Stimulated activated CD4-positive, alpha-beta T cell treated with anti-CD3 and anti-CD28 coated beads, Interleukin-4, amount 100 ng/mL, for 48 hours (primary cell): ENCODE measurements at places on chromosomes 3 and 15.

DNA sequence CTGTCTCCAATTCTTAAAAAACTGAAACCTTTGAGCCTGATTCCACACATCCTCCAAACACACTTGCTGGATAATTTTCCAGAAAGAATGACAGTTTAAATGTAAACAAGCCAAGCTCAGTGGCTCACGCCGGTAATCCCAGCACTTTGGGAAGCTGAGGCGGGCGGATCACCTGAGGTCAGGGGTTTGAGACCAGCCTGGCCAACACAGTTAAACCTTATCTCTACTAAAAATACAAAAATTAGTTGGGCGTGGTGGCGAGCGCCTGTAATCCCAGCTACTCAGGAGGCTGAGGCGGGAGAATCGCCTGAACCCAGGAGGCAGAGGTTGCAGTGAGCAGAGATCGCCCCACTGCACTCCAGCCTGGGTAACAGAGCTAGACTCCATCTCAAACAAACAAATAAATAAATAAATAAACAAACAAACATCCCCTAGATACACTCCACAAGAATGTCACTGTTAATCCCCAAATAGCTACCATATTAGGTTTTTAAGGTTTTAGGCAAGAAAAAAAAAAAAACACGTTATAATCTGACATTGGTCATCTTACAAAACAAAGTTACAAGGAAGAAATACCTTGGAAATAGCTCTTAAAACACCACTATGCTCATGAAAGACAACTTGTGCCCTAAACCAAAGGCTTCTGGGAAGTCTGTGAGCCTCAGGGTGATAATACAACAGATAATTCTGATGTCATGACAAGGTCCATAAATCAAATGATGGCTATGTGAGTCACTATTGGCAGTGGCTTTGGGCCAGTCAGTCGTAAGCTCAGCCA, 13.2 kb downstream of the TNIK start:
- DNase-seq = no peak

DNA sequence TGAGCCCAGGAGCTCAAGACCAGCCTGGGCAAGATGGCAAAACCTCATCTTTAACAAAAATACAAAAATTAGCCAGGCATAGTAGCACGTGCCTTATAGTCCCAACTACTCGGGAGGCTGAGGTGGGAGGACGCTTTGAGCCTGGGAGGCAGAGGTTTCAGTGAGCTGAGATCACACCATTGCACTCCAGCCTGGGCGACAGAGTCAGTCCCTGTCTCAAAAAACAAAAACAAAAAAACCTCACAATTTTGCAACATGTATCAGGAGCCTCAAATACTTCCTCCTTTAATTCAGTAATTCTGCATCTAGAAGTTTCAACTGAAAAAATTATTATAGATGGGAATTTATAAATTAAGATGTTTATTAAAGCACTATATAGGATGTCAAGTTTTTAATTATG, 1.1 kb downstream of the MRPL47 start:
- no peak for DNase-seq

GRCh38 chr3:14418296-14419250, 16.2 kb downstream of the SLC6A6 start:
- DNase-seq = no peak

GRCh38 chr3:16137044-16137443, 37.4 kb upstream of the GALNT15 start:
- DNase-seq = no peak

DNA sequence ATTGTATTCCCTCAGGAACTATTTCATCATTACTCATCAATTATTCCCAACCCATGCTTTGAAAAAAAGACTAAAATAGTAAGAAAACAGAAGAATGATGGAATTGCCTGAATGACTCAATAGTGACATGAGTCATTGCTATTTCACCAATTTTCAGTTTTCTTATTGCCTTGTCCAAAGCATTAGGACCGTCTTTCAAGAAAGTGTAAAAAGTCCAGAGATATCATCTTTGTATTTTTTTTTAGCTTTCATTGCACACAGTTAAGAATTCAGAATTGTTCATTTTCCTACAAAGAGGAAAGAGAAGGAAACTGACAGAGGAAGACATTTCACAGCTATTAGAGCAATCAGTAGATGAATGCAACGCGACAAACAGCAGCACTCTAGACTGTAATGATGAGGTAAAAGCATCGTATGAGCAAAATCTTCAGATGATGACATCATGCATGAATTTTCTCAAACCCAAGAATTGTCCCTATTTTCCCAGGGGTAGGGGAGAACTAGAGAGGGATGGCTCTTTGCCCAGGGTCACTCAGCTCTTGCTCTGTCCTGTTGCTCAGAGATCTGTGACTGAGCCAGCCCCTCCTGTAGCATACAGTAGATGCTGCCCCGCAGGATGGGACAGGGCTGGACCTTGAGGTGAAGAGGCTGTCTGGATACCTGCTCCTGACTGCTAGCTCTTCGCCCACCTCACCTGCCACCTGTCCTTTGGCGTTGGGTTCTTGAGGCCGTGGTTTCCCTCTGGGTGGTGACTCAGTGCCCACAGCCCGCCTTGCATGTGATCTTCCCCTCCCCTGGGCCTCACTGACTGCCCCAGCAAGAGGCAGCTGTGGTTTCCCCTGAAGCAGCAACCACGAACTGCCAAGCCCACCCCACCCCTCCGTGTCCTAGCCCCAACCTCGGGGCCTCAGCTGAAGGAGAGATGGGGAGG, 84.8 kb downstream of the PPCDC start:
- peak; percentile 52 for DNase-seq

GRCh38 chr3:122272879-122273278, 52.2 kb upstream of the CSTA start:
- no peak for DNase-seq

DNA sequence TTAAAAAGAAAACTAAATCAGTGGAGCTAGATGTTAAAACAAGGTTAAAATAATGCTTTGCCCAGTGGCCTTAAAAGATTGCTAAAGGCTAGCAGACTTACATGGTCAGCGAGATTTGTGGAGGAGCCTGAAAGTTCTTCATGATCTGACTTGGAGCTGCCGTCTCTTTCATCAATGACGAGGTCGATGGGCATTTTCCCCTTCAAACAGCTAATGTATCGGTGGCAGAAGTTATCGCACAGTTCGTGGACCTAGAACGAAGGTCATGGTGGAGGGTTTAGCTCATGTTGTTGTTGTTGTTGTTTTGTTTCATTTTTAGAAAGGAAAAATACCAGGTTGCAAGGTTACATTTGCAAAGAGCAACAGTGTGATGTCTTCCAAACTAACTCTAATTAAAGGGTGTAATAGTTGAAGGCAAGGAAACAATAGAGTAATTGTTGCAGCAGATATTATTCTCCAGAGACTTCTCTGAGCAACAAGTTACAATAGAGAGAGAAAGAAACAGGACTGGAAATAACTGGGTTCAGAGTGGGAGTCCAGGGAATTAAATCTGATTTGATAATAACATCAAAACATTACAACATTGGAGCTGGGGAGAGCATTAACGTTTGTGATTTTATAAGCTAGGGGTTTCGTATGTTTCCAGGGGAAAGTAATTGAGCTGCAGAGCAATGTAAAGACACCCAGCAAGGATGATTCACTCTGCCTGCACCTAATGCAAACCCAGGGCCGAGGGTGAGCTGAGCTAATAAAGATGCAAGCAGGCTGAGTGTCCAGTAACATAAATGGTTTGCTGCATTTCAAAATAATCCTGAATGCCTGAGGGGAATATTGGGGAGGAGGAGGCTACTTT, 6.6 kb downstream of the MEIS2 start:
- DNase-seq = no peak

- no peak for DNase-seq
Observed at GRCh38 chr15:35302334-35302733, 217.2 kb upstream of the NANOGP8 start.

GRCh38 chr15:78906316-78906620, 33.6 kb downstream of the MORF4L1 start:
- DNase-seq = no peak

- DNase-seq = no peak
Observed at GRCh38 chr3:122081543-122082247, 26.5 kb downstream of the CD86 start.

DNA sequence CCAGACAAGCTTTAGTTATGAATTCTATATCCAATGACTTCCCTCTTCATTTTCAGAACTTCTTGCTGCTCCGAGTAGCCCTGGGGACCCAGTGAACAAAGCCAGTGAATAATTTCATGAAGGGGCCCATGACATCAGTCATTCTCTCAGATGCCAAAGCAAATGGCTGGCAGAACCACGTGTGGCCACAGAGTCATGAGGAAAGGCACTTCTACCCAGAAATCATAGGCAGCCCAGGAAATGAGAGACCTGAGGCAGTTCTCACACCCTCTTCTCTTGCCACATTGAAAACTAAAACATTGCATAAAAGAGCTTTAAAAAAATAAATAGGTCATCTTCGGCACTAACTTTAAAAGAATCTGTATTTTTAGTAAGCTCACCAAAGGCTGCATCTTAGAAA, 4.3 kb upstream of the UACA start:
- DNase-seq = no peak

GRCh38 chr15:100235030-100235617, 106.7 kb downstream of the ADAMTS17 start:
- DNase-seq = no peak

DNA sequence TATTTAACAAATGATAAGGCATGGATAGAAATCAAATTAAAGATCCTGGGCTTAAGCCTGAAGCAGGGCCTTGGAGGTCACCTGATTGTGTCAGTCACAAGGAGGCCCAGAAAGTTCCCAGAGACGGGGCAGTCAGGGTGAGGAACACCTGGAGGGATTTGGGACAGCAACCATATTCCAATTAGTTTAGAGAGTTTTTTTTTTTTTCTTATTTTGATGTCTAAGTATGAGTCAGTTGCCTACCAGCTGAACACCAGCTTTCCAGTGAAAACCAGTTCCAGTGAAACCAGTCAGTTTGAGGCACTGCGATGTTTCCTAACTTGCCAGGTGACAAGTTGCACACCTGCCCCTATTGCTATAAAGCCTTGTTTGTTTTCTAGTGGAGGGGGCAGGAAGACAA, 350.7 kb upstream of the AZI2 start:
- DNase-seq = no peak

- DNase-seq = no peak
Observed at GRCh38 chr3:32155117-32155516, 48.7 kb downstream of the GPD1L start.

GRCh38 chr3:198109883-198110282, 149.9 kb downstream of the LMLN start:
- no peak for DNase-seq

- no peak for DNase-seq
Observed at GRCh38 chr3:30435861-30436331, 170.5 kb upstream of the TGFBR2 start.

GRCh38 chr3:196942915-196943277, 568 bp upstream of the NCBP2 start:
- no peak for DNase-seq

- no peak for DNase-seq
Observed at GRCh38 chr3:158103081-158103886, 2.9 kb downstream of the SHOX2 start.

DNA sequence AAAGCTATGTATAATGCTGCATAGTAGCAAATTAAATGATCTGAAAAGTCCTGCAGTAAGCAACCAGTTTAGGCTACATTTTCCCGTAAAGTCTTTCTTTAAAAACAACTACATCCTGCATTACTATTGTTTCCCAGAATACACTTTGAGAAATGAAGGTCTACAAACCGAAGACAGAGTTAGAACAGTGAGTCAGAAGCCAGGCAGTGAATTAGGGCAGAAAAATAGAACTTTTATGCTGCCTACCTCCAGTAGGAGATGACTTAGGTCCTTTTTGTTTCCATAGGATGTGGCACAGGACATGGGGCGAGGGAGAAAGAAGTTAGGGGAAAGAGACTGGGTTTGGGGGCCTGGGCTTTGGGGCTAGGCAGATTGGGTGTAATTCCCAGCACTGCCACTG, 127.3 kb downstream of the PPM1L start:
- DNase-seq = no peak

DNA sequence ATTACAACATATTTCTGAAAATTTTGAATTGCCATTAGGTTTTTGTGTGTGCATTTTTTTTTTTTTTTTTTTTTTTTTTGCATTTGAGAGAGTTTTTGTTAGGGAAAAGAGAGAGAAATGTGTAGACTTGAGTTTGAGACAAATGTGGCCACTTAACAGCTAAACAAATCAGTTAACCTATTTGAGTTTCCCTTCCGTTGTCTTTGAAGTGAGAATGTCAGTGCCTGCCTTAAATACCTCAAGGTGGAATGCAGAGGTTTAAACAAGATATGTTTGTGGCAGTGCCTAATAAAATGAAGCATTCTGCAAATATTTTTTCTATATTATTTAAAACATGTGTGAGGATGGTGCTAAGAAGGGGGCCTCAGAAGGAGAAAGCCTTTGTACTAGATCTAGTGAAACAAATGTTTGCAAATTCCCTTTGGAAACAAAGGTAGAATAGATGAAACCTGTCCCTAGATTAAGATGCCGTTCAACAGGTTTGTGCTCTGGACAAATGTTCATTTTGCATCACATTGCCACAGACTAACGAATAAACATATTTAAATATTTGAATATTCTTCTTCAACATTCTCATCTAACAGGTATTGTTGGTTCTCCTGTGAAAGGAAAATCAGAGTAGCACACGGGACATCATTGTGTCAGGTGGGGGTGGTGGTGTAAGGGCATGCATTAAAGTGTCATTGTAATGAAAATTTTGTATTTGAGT, 80.7 kb downstream of the SATB1 start:
- no peak for DNase-seq

- DNase-seq = no peak
Observed at GRCh38 chr3:124602980-124603627, 127.1 kb upstream of the UMPS start.

GRCh38 chr3:185737740-185738680, 86.8 kb downstream of the IGF2BP2 start:
- no peak for DNase-seq

DNA sequence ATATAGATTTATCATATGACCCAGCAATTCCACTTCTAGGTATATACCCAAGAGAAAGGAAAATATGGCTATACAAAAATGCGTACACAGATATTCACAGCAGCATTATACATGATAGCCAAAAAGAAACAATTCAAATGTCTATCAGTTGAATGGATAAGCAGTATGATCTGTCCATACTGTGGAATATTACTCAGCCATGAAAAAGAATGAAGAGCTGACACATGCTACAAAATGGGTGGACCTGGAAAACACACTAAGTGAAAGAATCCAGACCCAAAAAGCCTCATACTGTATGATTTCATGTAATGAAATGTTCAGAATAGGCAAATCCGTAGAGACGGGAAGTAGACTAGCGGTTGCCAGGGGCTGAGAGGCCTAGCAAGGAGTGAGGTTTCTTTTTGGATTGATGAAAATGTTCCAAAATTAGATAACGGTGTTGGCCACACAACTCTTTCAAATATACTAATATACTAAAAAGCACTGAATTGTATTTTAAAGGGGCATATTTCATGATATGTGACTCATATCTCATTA, 33.4 kb downstream of the FGD5 start:
- no peak for DNase-seq

DNA sequence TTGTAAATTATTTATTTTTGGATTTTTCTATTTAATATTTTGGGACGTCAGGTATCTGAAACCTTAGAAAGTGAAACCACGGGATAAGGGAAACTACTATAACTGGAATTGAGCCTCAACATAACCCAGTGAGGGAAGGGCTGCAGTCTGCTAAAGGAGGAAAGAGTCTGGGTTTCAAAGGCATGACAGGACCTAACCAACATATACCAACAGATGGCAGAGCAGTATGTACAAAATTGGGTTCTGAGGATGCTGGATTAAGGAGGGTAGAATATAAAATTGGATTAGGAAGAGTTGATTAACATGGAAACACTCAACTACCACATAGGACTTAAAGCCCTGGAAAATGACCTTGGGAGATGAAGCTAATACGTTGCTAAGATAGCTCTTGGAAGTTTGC, 603.5 kb downstream of the MECOM start:
- no peak for DNase-seq
